ENCODE measurements at places on chromosomes 6 and 20.

DNA sequence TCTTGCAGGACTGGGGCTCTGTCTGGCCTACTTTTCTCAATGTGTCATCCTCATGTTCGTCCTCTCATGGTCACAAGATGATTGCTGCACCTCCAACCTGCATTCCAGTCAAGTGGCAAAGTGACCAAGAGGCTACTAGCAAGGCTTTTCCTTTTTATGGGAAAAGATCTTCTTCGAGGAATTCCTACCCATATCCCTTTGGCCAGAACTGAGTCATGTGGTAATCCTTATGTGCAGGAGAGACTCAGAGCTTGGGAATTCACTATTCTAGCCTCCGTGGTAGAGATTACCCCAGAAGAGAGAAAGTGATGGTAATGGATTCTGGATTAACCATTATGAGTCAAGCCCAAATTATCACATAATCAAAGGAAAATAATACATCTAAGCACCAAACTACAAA, 162.7 kb downstream of the KCNQ5 start:
- no peak for DNase-seq

DNA sequence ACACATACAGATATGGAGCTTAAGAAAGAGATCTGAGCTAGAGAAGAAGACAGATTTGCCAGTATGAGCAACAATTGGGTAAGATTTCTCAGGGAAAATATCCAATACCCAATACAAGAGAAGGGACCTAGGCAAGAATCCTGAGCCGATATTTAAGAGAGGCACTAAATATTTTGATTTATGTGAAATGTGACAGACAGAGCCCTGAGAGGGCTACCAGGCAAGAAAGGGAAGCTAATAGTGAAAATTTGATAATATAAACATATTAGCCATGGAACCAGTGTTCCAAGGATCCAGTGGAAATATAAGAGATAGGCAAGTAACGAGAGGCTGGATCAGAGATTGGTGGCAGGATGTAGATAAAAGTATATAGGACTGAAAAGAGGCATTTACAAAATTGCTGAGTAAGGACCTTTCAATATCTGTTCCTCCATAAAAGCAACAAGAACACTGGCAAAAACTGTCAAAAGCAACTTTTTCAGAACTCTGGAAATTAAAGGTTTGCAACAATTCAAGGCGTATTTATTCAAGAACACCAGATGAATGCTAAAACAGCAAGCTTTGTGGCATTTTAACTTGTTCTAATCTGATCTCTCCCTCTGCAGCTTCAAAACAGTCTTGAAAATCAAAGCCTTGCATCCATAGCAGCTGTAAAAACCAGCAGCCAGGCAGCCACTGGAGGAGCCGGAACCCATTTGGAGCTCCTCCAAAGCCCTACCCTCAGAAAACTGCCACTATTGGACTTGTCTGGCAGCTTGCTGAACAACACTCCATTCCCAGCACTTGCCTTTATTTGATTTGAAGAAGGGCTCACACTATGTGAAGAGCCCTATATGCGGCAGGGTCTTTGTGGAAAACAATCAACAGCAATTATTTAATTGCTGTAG, 58.8 kb downstream of the REV3L start:
- no peak for DNase-seq

GRCh38 chr6:28775405-28776129, 148.2 kb downstream of the TRIM27 start:
- no peak for DNase-seq

DNA sequence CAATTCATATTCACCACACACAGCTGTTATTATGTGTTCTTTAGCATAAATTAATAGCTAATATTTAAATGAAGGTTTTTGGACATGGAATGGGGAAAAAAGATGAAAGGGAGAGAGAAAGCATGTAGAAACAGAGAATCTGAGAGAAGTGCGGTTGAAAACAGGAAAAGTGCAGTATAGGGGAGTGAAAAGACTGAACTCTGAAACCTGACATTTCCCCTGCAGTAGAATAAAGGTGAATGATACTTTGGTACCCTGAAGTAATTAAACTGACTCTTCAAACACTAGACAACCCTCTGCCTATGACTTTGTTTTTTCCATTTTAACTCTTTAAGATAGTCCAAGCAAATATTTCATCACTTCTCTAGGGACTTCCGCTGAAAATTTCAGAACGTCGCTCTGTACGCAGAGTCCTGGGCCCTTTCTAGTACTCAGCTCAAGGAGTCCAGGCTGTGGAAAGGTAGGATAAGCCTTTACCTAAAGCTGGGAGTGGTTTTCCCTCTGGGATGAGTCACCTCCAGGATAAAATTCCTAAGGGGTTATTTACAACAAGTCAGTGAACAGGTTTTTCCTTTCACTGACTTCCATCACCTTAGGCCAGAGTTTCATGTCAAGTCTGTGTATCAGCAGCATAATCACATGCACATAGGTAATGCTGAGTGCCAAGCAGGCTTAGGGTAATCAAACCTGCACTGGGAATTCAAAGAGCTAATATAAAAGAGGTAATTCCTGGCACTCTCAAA, 614.5 kb downstream of the PKHD1 start:
- DNase-seq = no peak

GRCh38 chr6:123896869-123897268, 93.2 kb downstream of the NKAIN2 start:
- no peak for DNase-seq

GRCh38 chr6:70107852-70108629, 194.8 kb downstream of the COL9A1 start:
- DNase-seq = no peak

DNA sequence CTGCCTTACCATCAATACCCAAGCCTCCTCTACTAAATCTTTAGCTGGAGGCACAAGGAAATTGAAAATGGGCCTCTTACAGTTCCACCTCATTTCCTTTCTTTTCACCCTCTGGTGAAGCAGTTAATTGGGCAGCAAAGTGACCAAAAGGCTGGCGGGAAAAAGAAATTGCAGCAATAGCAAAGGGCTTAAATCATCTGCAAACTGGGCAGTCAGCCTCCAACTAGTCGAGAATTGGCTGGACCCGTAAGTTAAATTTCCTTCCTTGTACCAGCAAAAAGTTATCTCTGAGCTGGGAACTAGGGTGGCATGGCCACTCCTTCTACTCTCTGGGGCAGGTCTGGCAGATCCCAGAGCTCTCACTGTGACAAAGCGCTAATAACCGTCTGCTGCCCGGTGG, 33.5 kb downstream of the GHRH start:
- DNase-seq = no peak

GRCh38 chr6:167398214-167399050, 73.5 kb downstream of the TTLL2 start:
- DNase-seq = no peak

- no peak for DNase-seq
Measured at GRCh38 chr6:4649728-4650127, 126.5 kb upstream of the CDYL start.

GRCh38 chr20:40414843-40415615, 274.0 kb downstream of the MAFB start:
- no peak for DNase-seq

DNA sequence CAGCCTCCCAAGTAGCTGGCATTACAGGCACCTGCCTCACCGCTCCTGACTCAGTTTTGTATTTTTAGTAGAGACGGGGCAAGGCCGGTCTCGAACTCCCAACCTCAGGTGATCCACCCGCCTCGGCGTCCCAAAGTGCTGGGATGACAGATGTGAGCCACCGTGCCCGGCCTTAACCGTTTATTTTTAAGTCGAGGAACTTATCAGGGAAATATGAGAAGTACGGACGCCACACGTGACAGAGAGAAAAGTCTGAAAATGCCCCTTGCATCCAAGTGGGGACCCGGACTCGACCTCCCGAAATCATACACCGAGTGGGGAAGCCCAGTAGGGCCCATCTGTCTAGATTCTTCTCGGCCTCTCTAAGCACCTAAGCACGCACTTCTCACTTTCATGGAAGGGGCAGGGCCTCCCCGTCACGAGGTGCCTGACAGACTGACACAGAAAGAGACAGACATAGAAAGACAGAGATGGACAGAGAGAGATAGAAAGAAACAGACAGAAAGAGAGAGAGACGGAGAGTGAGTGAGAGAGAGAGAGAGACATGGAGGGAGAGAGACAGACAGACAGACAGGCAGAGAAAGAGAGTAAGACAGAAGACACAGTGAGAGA, 756.5 kb upstream of the DEFB115 start:
- DNase-seq = no peak

DNA sequence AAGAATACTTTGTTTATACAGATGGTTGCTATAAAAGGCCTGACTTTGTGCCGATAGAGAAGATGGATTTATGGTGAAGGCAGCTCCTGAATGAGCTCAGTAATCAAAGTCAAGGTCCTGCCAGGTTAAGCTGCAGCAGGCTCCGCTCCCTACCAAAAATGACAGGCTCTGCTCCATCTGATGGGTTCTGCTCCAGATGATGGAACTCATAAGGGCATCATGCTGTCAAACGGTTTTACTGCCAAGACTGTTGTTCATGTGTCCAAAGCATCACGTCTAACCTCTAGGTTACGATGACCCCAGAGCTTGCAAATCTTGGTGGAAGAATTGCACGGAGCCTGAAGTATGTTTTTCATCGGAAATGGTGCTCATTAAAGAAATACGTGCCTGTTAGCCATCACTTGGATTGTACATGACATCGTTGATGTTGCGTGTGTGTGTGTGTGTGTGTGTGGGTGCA, 19.2 kb upstream of the PTGIS start:
- no peak for DNase-seq

DNA sequence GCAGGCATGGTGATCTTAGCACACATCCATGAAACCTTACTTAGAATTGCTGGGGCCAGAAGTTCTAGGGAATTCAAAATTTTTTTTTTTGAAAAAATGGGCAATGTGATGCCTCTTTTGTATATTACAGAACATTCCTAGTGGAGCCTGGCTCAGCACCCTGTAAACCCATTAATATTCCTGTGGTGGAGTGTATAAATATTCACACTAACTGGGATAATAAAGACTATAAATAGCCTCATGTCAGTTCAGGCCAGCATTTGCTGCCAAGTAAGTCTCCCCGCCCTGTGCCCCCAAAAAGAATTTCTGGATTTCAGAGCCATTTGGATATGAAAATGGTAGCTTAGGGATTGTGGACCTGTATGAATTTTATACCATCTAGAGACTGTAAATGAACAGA, 14.8 kb downstream of the BANF2 start:
- DNase-seq = no peak

DNA sequence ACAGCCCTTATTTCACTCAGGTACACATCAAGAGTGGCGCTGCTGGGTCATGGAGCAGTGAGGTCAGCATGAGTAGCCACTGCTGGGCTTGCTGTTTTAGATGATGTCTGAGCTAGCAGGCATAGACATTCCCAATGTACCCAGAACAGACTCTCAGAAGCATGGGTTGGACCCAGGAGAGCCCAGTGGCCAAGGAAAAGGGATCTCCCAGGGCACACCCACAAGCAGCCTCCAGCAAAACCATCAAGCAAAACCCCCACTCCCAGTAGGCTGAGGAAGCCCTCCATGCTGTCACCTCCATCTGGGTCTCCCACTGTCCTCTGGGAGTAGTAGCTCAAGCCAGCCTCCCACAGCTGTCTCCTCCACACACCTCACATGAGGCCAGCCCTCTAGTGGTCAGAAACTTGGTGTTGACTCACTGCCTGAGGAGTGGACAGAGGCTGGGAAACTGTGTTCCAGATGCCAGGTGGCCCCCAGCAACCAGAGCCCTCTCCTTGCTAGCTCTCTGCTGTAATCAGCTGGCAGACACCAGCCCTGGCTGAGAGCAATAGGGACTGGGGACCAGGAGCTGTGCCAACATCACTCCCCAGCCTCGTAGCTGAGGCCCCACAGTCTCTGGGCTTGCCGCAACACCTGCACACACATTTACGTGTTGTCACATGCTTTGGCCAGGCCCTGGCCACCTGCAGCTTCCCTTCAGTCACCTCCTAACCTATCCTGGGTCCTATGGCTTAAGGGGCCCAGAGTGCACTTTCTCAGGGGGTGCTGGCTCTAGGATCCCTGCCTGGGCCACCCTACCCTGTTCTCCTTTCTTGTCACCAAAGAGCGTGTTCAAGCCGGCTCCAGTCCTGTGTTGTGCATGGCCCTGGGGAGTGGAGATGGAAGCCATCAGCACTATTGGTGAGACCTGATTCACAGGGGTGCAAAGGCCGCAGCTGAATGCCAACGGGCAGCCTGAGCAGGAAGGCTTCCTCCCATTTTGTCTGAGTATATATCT, 1.9 kb upstream of the AP5S1 start:
- no peak for DNase-seq

GRCh38 chr20:37564388-37565133, 36.9 kb upstream of the BLCAP start:
- DNase-seq = no peak

DNA sequence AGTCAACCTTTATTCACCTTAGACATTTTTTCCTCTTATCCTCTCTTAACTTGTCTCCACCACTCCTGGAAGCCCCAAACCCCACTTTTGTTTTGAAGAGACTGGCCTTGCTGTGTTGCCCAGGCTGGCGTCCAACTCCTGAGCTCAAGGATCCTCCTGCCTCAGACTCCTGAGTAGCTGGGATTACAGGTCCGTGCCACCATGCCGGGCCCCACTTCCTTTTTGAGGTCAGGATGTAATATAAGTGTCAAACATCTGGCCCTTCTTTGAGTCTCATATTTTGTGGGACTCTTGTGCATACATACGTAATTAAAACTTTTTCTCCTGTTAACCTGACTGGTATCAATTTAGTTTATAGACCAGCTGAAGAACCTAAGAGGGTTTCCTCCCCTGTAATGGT, 1.4 kb upstream of the CDK19 start:
- DNase-seq = no peak

DNA sequence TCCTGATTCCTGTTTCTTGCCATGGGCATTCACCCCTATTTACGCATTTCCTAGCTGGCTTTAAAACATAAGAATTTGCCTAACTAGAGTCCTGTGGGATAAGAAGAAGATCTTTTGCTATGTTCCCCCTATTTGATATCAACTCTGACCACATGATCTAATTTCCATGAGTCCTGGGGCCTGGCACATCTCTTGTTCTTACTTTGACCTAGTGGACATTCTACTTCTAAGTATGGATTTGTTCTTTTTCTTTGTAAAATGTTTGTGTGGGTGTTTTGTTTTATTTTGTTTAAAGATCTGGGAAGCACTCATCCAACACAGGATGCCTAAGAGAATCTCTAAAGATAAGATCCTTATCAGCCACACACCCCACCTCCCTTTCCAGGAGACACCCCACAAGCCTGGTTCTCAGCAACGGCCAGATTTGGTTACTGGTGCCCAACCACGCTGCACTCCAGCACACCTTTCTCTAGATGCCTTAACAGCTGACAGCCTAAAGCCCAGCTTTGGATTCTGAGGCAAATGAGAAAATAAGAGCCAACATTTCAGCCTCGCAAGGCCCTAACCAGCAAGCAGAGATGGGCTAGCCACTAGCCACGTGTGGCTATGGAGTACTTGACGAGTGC, 74.7 kb downstream of the SLC23A2 start:
- no peak for DNase-seq

DNA sequence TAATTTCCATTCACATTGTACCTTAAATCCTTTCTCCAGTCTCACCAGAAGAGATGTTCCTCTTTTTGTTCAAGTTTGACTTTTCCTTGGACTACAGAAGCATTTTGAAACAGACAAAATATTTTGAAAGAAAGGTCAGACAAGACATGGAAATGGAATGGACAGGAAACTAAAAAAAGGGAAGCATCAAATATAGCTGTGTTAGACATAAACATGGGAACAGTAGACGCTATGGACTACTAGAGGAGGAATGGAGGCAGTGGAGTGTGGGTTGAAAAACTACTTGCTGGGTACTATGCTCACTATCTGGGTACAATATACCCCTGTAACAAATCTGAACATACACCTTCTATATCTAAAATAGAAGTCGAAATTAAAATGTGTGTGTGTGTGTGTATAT, 4.1 kb upstream of the FAM135A start:
- no peak for DNase-seq

Data from thoracic aorta (tissue), 2 donors.